ENCODE measurements at places on chromosomes 11 and 22. TPM values are rescaled to one million over a fixed set of nuclear protein-coding genes. Genes with fewer than 3 reads are reported as not detected.

The NELL1 gene
- not detected for total RNA-seq

The SMC1B gene
- not detected for total RNA-seq

The EMID1 gene
- 0.34 TPM for total RNA-seq

The PAMR1 gene
- not detected for total RNA-seq

The BARX2 gene
- not detected for total RNA-seq

The APOA4 gene
- total RNA-seq, result not detected

The LDHAL6A gene
- not detected for total RNA-seq

The MMP27 gene
- not detected for total RNA-seq

The OR4A16 gene
- not detected for total RNA-seq

The CDON gene
- 3.4 TPM for total RNA-seq

The MRPL16 gene
- 63.7 TPM for total RNA-seq

The ANO9 gene
- total RNA-seq, result 1.2 TPM

The TMEM191B gene
- 2.3 TPM for total RNA-seq

The PDHX gene
- 34.9 TPM for total RNA-seq

The KRTAP5-11 gene
- not detected for total RNA-seq

The CTSC gene
- total RNA-seq, result 80.1 TPM

The GAL3ST3 gene
- total RNA-seq, result not detected

The MYRF gene
- 14.8 TPM for total RNA-seq

The FREY1 gene
- not detected for total RNA-seq

The MRGPRX3 gene
- total RNA-seq, result not detected

The PATE4 gene
- not detected for total RNA-seq

The SYT7 gene
- total RNA-seq, result 0.71 TPM

The CBL gene
- total RNA-seq, result 8.6 TPM

The BSCL2 gene
- 100 TPM for total RNA-seq

The OR10V1 gene
- not detected for total RNA-seq

The CALCA gene
- 0.09 TPM for total RNA-seq

The TXNRD2 gene
- 25.6 TPM for total RNA-seq

The MYEOV gene
- 92.4 TPM for total RNA-seq

The CDHR5 gene
- total RNA-seq, result 0.05 TPM

The IL17REL gene
- not detected for total RNA-seq

The RIMBP3C gene
- 0.27 TPM for total RNA-seq

The ARHGAP20 gene
- total RNA-seq, result not detected

The C22orf31 gene
- not detected for total RNA-seq

The TREH gene
- total RNA-seq, result not detected

The LRRC74B gene
- total RNA-seq, result not detected

The MOGAT2 gene
- total RNA-seq, result not detected

The OVCH2 gene
- not detected for total RNA-seq

The MAPK8IP2 gene
- 2.2 TPM for total RNA-seq

The AGBL2 gene
- total RNA-seq, result 1.2 TPM

The CYTH4 gene
- total RNA-seq, result 0.94 TPM

The RNF121 gene
- total RNA-seq, result 52.5 TPM

The PI4KA gene
- total RNA-seq, result 20.4 TPM

The ARHGAP42 gene
- 7.5 TPM for total RNA-seq

The CYB5R3 gene
- 119 TPM for total RNA-seq

The ZNF143 gene
- total RNA-seq, result 10.1 TPM

The LRP4 gene
- 7.1 TPM for total RNA-seq

The BLID gene
- not detected for total RNA-seq

The OR10A2 gene
- total RNA-seq, result not detected

The SLC22A9 gene
- total RNA-seq, result not detected

The E2F8 gene
- 6.1 TPM for total RNA-seq

The DCHS1 gene
- total RNA-seq, result 0.08 TPM

The MISFA gene
- 1.8 TPM for total RNA-seq

The MAJIN gene
- not detected for total RNA-seq

The SCN2B gene
- not detected for total RNA-seq

The CLDN5 gene
- total RNA-seq, result not detected
